Naive B cell (primary cell): ENCODE measurements at places on chromosomes 13 and 19. TPM values are rescaled to one million over a fixed set of nuclear protein-coding genes. Genes with fewer than 3 reads are reported as not detected.

DNA sequence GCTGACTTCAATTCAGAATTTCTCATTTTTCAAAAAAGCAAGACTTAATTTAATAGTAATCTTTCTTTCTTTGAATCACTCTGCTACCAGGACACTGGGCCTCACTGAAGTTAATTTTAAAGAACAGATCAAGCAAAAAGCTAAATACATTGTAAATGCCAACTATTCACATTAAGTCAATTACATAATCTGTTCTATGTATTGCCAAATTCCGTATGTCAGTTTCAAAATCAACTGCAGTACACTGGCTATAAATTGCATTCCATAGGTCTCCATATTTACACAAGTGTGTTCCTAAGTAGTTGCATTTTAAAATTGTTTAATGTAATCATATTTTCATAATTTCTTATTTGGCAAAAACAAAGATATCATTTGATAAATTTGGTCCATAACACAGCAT is 10.1 kb downstream of the FOXO1 start:
- H3K27ac ChIP-seq: no peak overlapping the region
- H3K36me3 ChIP-seq: peaks cover 11% of the 10 kb centered on the region
- peaks cover 91% of the 10 kb centered on the region for H3K4me1 ChIP-seq
- no peak for DNase-seq

The FLT3LG gene
- polyA plus RNA-seq: 11.0 TPM

GRCh38 chr19:43664018-43664417 is 6.0 kb downstream of the PLAUR start:
- no peak overlapping the region for H3K27ac ChIP-seq
- H3K27me3 ChIP-seq: peaks cover 29% of the 10 kb centered on the region
- peaks cover 6% of the 10 kb centered on the region for H3K36me3 ChIP-seq
- peaks cover 26% of the 10 kb centered on the region for H3K4me1 ChIP-seq
- peak; percentile 28 for DNase-seq
- no peak overlapping the region for H3K4me3 ChIP-seq

The NTF4 gene
- polyA plus RNA-seq: not detected

The C19orf67 gene
- polyA plus RNA-seq: not detected

- peaks cover 81% of the 10 kb centered on the region for H3K4me1 ChIP-seq
- H3K27me3 ChIP-seq: no peaks in the 10 kb centered on the region
- peak overlapping the region; percentile 81 for H3K4me3 ChIP-seq
- no peak for DNase-seq
- H3K36me3 ChIP-seq: no peaks in the 10 kb centered on the region
- peak overlapping the region; percentile 97 for H3K27ac ChIP-seq
Observed at GRCh38 chr19:38667661-38668171, 20.3 kb downstream of the ACTN4 start.

The ADAMTSL5 gene
- polyA plus RNA-seq: not detected

DNA sequence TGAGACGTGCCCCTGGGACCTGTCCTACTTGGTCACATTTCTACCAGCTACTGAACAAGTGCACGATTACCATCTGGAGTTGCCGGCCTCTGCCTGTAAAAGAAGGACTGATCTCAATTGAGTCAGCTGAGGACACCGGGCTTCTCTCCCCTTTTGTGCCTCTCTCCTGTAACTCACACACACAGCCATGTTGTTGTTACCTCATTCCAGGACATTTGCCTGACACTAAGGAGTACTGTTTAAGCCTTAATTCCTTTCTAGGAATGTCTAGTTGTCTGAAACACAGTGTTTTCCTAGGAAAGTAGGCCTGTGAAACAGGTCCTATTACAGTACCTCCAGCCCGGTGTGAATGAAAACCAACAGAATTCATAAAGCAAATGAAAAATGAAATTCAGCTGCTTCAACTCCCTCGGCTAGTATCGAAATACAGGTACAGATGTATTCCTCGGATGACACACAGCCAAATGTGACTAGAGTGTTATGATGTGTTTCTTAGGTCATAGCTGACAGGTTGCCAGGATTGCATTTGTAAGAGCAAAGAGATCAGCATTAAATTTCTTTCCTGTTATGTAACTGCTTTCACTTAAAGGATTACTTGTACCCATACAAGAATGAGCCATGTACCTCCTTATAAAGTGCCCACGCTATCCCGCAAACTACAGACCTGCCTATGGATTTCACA is 152.0 kb upstream of the IRS2 start:
- no peak overlapping the region for H3K4me3 ChIP-seq
- H3K27me3 ChIP-seq: no peaks in the 10 kb centered on the region
- no peaks in the 10 kb centered on the region for H3K4me1 ChIP-seq
- no peaks in the 10 kb centered on the region for H3K36me3 ChIP-seq
- DNase-seq: no peak

DNA sequence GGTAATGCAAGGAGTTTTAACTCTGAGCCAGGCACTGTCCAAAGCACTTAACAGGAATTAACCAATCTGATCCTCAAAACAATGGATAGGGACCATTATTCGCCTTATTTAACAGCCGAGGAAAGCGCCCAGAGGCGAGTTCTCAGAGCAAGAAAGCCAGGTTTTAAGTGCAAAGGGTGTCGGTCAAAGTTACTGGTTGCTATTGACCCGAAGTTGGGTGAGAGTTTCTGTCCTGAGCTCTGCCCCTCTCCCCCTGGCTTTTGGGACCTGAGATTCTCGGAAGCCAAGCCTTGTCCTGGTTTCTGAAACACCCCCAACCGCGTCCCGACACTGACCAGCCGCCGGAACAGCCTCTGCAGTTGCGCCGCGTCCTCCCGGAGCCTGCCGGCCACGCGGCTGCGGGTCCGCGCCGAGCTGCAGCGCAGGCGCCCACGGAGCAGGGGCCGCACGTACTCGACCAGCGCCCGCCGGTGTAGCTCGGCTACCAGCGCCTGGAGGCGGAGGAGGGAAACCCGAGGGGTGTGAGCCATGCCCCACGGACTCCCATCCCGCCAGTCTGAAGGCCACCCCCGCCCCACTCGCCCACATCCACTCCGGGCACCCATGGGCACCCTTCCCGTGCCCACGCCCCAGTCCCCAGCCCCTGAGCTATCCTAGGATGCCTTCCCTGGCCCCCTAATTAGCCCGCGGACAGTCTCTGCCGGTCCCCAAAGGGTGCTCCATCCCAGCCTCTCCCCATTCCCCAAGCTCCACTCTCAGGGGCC is 27.8 kb downstream of the EXOC3L2 start:
- no peak overlapping the region for H3K4me3 ChIP-seq
- no peaks in the 10 kb centered on the region for H3K36me3 ChIP-seq
- H3K4me1 ChIP-seq: peaks cover 6% of the 10 kb centered on the region
- peaks cover 65% of the 10 kb centered on the region for H3K27me3 ChIP-seq
- H3K27ac ChIP-seq: no peak overlapping the region
